Activated CD8-positive, alpha-beta memory T cell treated with anti-CD3 and anti-CD28 coated beads, Interleukin-2, amount 10 ng/mL, durations not matched to agents 7 days and 5 days (primary cell): ENCODE measurements at places on chromosomes 2 and 18. TPM values are rescaled to one million over a fixed set of nuclear protein-coding genes. Genes with fewer than 3 reads are reported as not detected.

Gene IHH
- not detected for total RNA-seq

Gene FAM237A
- not detected for total RNA-seq

Gene IL36RN
- not detected for total RNA-seq

Gene ST6GAL2
- total RNA-seq: not detected

DNA sequence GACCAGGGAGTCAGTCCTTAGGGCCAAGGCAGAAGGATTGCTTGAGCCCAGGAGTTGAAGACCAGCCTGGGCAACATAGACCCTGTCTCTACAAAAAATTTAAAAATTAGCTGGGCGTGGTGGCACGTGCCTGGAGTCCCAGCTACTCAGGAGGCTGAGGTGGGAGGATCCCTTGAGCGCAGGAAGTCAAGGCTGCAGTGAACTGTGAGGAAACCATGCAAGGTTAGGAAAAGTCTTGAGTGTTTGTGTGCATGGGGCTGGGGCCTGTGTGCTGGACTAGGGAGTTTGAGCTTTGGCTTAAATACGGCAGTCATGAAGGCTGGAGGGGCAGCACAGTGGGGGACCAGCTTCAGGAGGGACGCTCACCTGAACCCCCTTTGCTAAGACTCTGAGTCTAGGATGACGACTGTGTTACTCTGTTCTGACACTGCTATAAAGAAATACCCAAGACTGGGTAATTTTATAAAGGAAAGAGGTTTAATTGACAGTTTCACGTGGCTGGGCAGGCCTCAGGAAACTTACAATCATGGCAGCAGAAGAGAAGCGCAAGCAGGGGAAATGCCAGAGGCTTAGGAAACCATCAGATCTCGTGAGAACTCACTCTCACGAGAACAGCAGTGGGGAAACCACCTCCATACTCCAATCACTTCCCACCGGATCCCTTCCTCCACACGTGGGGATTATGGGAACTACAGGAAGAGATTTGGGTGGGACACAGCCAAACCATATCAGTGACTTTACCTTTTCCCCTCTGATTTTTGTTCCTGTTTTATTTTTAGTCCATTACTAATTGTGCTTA, 39.4 kb downstream of the GORASP2 start:
- DNase-seq: no peak

GRCh38 chr2:201854841-201855240, 48.5 kb downstream of the CDK15 start:
- DNase-seq: no peak
